Bronchus fibroblast of lung (primary cell): ENCODE measurements at places on chromosomes 1 and 21. TPM values are rescaled to one million over a fixed set of nuclear protein-coding genes. Genes with fewer than 3 reads are reported as not detected.

GUCA2B gene
- not detected in 2 replicates for total RNA-seq

ITLN2 gene
- not detected in 2 replicates for total RNA-seq

ADGRB2 gene
- 5.2 and 5.9 TPM in 2 replicates for total RNA-seq

AK5 gene
- total RNA-seq, result 23.2 and 26.3 TPM in 2 replicates

C1orf87 gene
- total RNA-seq, result under 0.01 TPM in 1 of 2 replicates, not detected in the other

FABP3 gene
- total RNA-seq, result 209 and 250 TPM in 2 replicates

CFHR3 gene
- not detected in 2 replicates for total RNA-seq

C1QA gene
- not detected in 2 replicates for total RNA-seq

CLCA1 gene
- total RNA-seq, result not detected in 2 replicates

LCE1F gene
- not detected in 2 replicates for total RNA-seq

HPDL gene
- 5.0 and 7.1 TPM in 2 replicates for total RNA-seq

ZNF691 gene
- total RNA-seq, result 8.3 and 10.6 TPM in 2 replicates

FAF1 gene
- 40.4 and 43.9 TPM in 2 replicates for total RNA-seq

CGN gene
- total RNA-seq, result under 0.01 and 0.15 TPM in 2 replicates

SMIM11 gene
- total RNA-seq, result 3.0 and 4.9 TPM in 2 replicates

C1orf185 gene
- total RNA-seq, result not detected in 2 replicates

SOAT1 gene
- total RNA-seq, result 10.3 and 11.1 TPM in 2 replicates

ACKR1 gene
- total RNA-seq, result not detected in 2 replicates

TTC22 gene
- not detected in 2 replicates for total RNA-seq

KRTAP7-1 gene
- not detected in 2 replicates for total RNA-seq

SRSF11 gene
- 41.6 and 55.3 TPM in 2 replicates for total RNA-seq

MYBPH gene
- not detected in 2 replicates for total RNA-seq

CSF1 gene
- total RNA-seq, result 20.5 and 22.4 TPM in 2 replicates

EPHX1 gene
- 9.8 and 13.8 TPM in 2 replicates for total RNA-seq

CXADR gene
- 2.1 and 2.4 TPM in 2 replicates for total RNA-seq

PCAT6 gene
- 0.50 and 0.89 TPM in 2 replicates for total RNA-seq

GPR3 gene
- total RNA-seq, result 0.45 and 1.0 TPM in 2 replicates

COL24A1 gene
- 0.15 and 0.34 TPM in 2 replicates for total RNA-seq

LCE3E gene
- not detected in 2 replicates for total RNA-seq

MSH4 gene
- not detected in 2 replicates for total RNA-seq

ATAD3C gene
- under 0.01 TPM in 1 of 2 replicates, not detected in the other for total RNA-seq

CNR2 gene
- not detected in 2 replicates for total RNA-seq

FAM163A gene
- not detected in 2 replicates for total RNA-seq

VPS26C gene
- total RNA-seq, result 48.9 and 53.4 TPM in 2 replicates

CELA2B gene
- not detected in 2 replicates for total RNA-seq

FLG2 gene
- total RNA-seq, result not detected in 2 replicates

FCER1A gene
- not detected in 2 replicates for total RNA-seq

LRRC53 gene
- not detected in 2 replicates for total RNA-seq

CD164L2 gene
- not detected in 2 replicates for total RNA-seq

FAAP20 gene
- total RNA-seq, result 35.5 and 46.5 TPM in 2 replicates

IGSF8 gene
- 13.2 and 14.1 TPM in 2 replicates for total RNA-seq

ILDR2 gene
- under 0.01 TPM in 2 replicates for total RNA-seq

CYP4A22 gene
- total RNA-seq, result not detected in 2 replicates

ATP1A2 gene
- 0.50 and 1.5 TPM in 2 replicates for total RNA-seq

HAPLN2 gene
- total RNA-seq, result not detected in 2 replicates

HAO2 gene
- total RNA-seq, result not detected in 2 replicates

RNF2 gene
- total RNA-seq, result 10.6 and 12.3 TPM in 2 replicates

SPATA1 gene
- not detected in 2 replicates for total RNA-seq

TEDDM1 gene
- not detected in 2 replicates for total RNA-seq
